ENCODE measurements at places on chromosomes 3 and 15.
A peak's percentile ranks its signal among the peaks of the same experiment; 100 is the strongest.

GRCh38 chr3:170727754-170728153 is 141.9 kb upstream of the SLC7A14 start:
- no peak for DNase-seq

GRCh38 chr3:162368417-162368816 is 871.8 kb downstream of the OTOL1 start:
- no peak for DNase-seq

- no peak for DNase-seq
Observed at GRCh38 chr3:55746808-55747413, 259.8 kb upstream of the WNT5A start.

- no peak for DNase-seq
Observed at GRCh38 chr3:152558386-152558785, 276.5 kb upstream of the P2RY1 start.

DNA sequence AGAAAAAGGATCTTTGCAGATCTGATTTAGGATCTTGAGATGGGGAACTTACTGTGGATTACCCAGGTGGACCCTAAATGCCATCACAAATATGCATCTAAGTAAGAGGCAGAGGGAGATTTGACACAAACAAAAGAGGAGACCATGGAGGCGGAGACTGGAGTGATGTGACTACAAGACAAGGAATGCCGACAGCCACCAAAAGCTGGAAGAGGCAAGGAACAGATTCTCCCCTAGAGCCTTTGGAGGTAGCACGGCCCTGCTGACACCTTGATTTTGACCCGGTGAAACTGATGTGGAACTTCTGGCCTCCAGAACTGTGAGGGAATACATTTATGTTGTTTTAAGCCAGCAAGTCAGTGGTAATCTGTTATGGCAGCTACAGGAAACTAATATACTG is 44.0 kb downstream of the GASK1A start:
- DNase-seq: no peak

GRCh38 chr15:52383100-52383588 is 87.5 kb upstream of the MYO5C start:
- no peak for DNase-seq

DNA sequence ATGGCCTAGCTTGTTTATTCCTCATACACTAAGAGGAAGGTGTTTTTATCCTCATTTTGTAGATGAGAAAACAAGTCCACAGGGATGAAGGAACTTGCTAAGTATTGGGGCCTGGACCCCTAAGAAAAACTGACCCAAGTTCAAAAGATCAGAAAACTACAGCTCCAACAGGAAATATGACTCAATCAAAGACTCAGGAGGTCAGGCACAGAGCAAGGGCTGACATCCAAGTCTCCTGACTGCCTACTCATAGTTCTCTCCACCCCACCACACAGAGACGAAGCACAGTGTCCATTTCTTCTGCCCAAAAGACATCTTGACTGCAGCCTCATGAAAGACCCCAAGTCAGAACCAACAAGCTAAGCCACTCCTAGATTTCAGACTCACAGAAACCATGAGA is 26.9 kb upstream of the TPM1 start:
- DNase-seq: no peak

- DNase-seq: no peak
Observed at GRCh38 chr3:79392479-79392878, 375.3 kb downstream of the ROBO1 start.

DNA sequence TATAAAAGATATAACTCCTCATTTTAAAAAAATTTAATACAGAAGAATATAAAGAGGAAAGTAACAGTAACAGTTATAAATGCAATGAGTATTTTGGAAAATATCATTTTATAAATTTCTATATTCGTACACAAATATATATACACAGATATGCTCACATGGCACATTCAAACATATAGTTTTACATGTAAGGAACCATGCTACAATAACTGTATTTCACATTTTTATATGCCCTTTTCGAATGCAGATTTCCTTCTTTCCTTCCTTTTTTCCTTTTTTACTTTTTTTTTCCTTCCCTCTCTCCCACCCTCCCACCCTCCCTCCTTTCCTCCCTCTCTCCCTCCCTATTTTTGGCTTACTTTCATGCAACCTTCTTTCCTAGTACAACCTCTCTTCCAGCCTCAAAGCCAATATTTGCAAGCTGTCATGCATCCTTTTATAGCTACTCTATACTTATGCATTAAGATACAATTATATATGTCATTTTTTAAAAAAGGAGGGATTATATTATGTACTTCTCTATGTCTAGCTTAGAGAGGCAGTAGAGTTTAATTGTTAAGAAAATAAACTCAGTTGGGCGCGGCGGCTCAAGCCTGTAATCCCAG is 830.5 kb downstream of the IGSF11 start:
- DNase-seq: no peak

DNA sequence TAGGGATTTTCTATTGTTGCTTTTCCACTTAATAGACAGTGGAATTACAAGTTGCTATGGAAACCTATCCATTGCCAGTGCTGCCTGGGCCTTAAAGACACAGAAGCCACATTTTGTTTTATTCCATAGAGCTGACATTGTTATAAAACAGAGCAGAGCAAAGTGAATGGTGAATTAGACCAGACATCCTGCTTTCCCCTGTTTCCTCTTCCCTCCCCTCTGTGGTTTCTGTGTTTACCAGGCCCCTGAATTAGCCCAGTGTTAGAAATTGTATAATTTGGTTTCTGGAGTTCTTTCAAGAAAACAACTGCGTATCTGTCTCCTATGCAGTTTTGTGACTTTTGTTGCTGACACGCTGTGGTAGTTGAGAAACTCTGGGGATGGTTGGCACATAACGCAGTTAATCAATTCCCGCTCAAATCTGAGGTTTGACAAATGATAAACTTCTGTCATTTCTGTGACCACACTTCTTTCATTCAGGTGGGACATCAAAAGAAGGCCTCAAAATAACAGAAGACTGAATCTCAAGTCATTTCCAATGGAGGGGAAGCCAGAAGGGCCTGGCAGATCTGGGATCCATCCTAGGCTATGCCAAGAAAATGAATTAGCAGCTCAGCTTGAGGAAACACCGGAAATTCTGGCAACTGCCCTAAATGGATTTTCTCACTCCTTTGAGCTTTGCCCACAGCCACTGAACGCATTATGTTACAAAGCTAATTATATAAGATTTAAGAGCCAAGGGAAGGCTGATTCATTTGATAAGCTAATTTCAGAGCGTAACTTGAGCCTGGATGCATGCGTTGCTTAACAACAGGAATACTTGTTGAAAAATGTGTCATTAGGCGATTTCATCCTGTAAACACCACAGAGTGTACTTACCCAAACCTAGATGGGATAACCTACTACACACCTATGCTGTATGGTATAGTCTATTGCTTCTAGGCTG is 46.9 kb downstream of the NR1D2 start:
- no peak for DNase-seq

- DNase-seq: peak; percentile 74
Observed at GRCh38 chr3:153161714-153162512, at the start of gene RAP2B. Gene RAP2B (plus strand): TSS chr3:153162226. CDS start chr3:153162694, 468 bp downstream.

- no peak for DNase-seq
Observed at GRCh38 chr3:152893647-152894046, 58.7 kb downstream of the P2RY1 start.

DNA sequence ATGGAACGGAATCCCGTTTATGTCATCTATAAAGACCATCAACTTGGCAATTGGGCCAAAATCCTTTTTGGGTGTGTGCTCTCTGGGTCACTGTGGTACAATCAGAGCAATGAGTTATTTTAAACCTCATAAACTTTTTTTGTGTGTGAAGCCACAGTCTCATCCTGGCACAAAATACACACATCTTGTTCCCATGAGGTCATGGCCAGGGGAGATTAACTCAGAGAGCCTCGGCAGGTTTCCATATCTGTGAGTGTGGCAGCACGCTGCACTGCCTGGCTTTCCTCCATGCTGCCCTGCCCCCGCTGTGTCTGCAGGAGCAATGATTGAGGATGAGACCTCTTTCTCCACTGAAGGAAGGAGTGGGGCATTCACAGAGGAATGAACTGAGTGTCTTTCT is 54.0 kb upstream of the DLG1 start:
- no peak for DNase-seq

DNA sequence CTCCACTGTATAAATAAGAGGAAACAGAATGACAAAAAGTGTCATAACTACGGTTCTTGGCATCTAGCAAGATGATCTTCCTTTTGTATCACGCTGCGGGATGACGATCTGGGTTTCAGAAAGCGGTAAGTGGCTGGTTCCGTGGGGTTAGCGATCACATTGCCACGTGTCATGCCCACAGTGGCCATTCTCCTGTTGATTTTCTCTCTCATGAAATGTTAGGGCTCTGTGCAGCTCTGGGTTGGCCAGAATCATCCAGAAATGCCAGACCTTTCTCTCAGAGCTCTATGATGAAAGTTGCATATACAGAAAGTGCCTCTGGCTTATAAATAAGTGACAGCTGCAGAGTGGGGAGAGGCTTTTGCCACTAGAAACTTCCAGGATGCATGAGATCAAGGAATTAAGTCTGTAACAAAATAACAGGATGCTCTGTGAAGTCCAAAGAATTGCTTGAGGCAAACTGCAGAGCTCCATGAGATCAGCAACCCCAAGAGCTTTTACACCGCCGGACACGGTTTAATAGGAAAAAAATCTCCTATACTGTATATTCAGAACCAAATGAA is 71.6 kb downstream of the ABTB1 start:
- no peak for DNase-seq

DNA sequence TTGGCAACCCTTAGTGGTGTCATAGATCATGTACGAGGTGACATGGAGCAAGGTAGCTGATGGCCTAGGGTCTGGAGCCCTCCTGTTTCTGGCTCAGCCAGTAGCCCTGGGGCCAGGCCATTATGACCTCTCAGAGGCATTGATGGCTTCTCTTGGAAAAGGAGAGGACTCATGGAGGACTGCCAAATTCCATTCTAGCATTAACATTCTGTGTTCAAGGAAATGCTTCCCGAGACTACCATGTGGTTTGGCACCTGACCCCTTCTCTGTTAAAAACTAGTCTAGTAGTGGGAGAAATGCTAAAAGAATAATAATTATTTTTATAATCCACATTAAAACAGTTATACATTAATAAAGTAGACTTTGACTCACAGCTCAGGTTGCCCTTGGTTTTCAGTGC is 40.2 kb upstream of the ADAMTSL3 start:
- DNase-seq: no peak

DNA sequence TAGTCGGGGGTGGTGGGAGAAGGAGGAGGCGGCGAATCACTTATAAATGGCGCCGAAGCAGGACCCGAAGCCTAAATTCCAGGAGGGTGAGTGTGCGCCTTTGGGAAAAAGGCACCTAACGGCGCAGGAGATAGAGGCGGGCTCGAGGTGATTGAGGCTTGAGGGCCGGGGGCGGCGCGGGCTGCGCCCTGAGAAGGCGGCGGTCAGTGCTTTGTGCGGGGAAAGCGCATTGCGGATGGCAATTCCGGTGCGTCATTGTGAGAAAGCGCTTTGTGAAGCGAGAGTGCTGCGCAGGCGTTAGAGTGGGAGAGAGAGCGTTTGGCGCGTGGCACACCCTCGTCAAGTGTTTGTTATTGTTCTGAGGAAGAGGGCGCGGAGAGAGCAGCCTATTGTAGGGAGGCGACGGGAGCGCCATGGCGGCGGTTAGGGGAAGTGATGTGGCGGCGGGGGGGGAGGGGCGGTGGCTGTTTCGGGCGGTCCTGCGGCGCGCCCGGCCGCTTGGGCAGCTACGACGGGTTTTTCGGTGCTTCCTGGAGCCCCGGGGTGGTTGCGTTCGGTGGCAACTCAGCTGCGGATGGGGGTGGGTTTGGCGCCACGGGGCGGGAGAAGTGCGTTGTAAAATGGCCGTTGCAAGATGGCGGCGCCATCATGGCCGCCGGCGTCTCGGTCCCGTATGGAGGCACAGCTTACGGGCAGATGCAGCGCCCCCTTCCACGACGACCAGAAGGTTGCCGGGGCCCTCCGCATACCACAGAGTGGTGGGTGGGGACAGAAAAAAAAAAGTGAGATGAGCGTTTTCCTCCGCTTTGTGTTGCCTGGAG is 492 bp downstream of the MORF4L1 start:
- peak; percentile 55 for DNase-seq

GRCh38 chr15:35014241-35014640 is 26.2 kb upstream of the ZNF770 start:
- no peak for DNase-seq

DNA sequence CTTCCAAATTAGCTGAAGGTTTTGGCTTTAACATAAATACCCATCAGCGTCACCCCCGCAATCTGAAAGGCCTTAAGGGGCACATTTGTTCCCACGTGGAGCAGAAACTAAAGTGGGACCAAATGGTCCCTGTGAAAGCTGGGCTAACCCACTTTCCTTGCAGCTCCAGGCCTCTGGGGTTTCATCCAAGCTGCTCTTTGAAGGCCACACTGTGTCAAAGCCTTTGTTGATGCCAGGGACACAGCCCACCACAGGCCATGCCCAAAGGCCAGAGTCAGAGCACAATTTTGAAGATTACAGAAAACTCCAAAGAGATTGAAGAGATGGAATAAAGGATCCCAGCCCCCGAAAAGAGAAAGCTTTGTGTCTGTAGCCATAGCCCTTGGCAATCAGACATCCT is 2.7 kb upstream of the ADPGK start:
- no peak for DNase-seq

GRCh38 chr3:71478568-71478967 is 105.0 kb downstream of the FOXP1 start:
- no peak for DNase-seq

DNA sequence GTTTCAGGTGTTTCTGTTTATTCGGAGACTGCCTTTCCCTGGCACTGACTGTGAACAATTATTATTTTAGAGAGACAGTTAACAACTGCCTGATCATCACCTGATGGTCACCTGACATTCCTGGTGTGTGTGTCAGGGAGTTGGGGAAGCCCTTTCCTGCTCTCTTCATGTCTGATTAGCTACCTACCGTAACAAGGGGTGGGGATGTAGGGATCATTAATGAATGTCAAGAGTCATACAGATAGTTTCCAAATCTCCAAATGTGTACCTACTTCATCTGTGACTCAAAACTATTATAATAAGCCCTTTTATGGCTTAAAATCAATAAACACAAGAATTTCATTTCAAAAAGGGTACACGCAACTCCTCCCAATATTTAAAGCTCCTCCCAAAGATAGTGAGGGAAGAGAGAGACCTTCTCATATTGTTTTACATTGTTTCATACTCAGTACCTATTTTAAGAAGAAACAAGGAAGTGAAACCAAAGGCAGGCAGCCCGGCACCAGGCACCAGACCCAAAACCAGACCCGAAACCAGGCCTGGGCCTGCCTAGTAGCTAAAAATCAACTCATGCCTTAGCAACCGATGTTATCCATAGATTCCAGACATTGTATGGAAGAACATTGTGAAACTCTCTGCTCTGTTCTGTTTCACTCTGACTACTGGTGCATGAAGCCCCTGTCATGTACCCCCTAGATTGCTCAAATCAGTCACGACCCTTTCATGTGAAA is 844.9 kb upstream of the ALCAM start:
- no peak for DNase-seq

- no peak for DNase-seq
Observed at GRCh38 chr3:183862610-183863009, 22.1 kb downstream of the PARL start.

- no peak for DNase-seq
Observed at GRCh38 chr15:42584031-42584765, 8.8 kb downstream of the STARD9 start.

DNA sequence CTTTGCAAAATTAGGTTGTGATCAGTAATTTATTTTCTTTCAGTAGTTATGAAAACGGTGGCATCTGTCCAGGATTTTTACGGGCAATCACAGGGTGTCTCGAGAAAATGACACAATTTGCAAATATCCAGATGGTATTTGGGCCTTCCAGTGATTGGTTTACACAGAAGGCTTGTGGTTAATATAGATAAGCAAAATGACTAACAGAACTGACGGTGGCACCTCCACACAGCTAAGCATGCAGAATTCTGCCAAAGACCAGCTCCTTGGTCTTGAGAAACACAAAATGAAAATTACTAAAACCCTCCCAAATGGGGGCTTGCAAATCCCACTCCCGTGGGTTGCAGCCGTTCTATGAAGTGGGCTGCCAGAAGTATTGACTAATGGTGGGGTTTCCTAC is 5.5 kb downstream of the ARHGEF3 start:
- no peak for DNase-seq
